Cerebellar cortex (tissue), 1 donor: ENCODE measurements at places on chromosomes 2 and 18.

DNA sequence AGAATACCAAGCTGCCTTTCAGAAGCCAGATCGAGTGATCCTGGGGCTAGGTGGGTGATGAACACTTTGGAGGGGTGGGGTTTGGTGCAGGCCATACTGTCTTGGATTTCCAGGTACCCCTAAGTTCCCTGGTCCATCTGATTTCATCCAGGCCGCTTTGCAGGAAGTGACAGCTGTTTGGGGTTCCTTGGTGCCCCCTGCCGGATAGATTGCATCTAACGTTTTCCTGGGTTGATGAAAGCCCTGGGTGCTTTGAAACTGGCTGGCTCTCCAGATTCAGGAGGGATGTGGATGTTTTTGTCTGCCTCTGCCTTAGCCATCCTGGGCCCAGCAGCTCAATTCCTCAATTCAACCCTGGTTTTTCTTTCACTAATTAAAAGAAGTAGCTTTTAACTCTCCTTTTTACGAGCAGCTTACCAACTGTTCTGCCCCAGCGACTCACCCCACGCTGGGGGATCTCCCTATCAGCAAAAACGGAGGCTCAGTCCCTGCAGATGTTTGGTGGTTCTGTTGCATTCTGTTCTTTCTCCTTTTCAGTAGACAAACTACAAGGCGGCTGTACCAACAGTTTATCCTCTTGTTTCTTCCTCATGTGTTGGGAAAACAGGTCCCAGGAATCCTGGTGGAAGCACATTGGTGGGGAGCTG lies 37.1 kb downstream of the ARHGEF4 start:
- DNase-seq: peak; percentile 68

- DNase-seq: no peak
Observed at GRCh38 chr2:171655586-171655985, 31.7 kb upstream of the DYNC1I2 start.

GRCh38 chr18:27616324-27616723 lies 431.2 kb upstream of the CHST9 start:
- no peak for DNase-seq

DNA sequence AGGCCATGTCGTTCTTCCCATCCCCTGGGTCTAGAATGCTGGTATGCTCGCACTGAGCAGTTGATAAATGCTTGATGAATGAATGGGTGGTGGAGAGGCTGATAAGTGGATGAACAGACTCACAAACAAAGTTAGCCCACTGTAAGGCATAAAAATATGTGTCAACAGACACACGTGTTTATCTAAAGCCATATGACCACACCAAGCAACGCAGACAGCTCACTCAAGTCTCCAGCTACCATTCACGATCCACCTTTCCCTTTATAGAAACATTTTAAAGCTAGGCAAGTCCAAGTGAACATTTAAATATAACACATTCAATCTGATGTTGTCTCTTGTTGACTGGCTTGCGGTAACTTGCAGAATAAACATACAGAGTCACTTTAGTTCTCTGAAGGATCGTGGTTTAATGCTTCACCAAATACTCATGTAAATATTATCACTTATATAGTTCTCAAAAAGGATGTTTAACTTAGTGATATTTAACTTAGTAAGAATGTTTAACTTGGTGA lies 105.5 kb downstream of the NOL10 start:
- no peak for DNase-seq

GRCh38 chr18:5964996-5965395 lies 69.7 kb upstream of the TMEM200C start:
- no peak for DNase-seq

DNA sequence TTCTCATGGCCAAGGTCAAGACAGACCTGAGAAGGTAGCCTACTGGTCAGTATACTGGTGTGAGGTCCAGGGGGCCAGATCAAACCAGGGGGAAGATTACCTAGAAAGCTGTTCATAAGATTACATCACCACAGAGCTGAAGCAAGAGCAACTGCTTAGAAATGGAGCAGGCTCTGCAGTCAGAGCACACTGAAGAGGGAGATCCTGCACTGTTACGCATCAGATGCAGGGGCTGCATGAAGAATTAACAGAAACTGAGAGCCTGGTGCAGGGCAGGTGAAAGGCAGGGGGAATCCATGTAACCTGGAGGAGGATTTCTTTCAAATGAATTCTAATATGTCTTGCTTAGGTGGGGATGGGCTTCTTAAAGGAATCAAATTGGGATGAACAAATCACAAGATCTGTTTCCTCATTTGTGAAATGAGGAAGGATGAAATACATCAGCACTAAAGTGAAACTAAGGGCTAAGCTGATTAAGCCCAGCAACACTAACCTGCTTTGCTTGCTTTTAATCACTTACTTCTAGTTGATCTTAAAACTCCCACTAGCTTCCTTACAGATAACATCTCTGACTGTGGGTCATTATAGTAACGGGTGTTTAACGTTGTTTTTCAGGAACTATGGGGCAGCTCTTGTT lies 74.3 kb upstream of the ADAM23 start:
- DNase-seq: no peak

DNA sequence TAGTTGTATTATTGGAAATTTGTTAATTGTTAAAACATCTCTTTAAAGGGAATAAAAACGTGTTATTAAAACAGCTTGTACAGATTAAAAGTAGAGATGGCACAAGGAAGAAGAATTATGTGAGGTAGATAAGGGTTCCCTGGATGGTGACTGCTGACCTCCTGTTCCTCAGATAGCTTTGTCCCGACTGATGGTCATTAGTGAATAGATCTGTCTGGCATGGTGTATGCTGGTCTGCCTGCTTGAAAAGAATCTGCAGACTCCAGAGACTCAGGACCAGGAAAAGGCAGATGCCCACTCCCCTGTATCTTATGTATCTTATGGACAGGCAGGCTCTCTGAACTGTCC lies 5.6 kb upstream of the FARP2 start:
- DNase-seq: no peak

GRCh38 chr2:233760043-233760442 lies at the start of gene UGT1A1:
TSS of gene UGT1A1 (plus strand) at chr2:233760270. CDS start at chr2:233760288, 18 bp downstream.
- DNase-seq: no peak

GRCh38 chr2:196399722-196400691 lies 228.6 kb upstream of the STK17B start:
- DNase-seq: peak; percentile 19

GRCh38 chr2:239596253-239596652 lies 195.4 kb upstream of the HDAC4 start:
- DNase-seq: no peak

DNA sequence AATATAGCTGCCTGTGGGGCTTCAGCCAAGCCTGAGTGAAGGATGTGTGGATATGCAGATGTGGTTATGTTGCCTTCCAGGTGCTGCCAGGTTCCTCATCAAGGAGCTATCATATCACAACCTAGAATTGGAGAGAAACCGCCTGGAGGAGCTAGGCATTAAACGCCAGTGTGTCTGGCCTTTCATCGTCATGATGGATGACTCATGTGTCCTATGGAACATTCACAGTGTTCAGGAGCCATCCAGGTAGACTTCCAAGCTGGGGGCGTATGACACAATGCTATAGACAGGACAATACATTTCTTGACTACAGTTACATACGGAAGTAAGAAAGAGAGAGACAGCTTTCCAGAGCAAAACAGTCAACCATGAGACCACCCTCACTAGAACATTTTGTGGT lies 86.8 kb downstream of the ESCO1 start:
- DNase-seq: no peak

DNA sequence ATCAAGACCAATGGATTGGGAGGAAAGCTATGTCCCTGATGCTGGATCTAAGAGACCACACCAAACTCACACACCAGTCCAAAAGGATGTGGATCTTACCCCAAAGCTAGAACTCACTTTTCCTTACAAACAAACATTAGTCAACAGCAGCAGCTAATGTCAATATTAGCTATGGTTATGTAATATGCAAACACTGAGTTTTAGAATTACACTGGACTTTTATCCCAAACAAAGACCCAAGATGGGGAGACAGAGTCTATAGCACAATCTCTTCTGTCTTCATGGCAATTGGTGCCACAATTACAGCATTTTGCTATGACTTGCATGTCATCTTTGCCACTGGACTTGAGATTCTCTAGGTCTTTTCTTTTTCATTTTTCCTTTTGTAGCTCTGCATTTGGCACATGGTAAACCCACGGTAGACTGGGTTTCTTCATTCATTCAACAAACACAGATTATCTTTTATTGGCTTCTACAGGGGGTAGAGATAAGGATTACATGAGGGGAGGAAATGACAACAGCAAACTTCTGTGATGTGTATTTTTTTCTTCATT lies 59.0 kb downstream of the SPRED2 start:
- DNase-seq: no peak

DNA sequence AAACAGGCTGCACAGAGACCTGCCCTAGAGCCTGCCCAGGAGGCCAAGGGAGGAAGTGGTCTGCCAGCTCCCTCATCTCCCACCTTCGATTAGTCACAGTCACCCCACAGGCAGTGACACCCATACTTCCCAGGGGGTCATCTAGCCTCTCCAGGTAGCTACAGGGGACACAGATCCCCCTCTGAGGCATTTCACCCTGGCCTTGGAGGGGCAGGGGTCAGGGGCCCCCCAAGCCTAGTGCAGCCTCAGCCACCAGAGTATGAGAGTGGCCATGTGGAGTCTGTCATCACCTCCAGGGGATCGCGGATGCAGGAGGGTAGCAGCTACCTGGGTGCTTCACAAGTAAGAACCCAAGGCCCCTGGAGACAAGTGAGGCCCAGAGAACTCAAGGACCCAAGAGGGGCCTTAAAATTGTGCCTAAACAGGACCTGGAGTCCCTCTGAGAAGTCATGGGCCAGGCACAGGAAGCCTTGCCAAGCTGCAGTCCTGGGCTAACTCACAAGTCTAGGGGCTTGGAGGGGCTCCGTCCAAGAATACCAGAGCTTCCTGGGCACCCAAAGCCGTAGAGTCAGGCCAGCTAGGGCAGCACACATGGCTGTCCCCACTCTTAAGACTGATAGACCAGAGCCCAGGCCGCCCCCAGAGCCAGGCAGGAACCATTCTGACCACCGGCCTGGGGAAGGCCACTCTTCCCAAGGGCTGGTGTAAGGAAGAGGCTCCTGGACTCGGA lies 354.3 kb upstream of the ID2 start:
- no peak for DNase-seq

DNA sequence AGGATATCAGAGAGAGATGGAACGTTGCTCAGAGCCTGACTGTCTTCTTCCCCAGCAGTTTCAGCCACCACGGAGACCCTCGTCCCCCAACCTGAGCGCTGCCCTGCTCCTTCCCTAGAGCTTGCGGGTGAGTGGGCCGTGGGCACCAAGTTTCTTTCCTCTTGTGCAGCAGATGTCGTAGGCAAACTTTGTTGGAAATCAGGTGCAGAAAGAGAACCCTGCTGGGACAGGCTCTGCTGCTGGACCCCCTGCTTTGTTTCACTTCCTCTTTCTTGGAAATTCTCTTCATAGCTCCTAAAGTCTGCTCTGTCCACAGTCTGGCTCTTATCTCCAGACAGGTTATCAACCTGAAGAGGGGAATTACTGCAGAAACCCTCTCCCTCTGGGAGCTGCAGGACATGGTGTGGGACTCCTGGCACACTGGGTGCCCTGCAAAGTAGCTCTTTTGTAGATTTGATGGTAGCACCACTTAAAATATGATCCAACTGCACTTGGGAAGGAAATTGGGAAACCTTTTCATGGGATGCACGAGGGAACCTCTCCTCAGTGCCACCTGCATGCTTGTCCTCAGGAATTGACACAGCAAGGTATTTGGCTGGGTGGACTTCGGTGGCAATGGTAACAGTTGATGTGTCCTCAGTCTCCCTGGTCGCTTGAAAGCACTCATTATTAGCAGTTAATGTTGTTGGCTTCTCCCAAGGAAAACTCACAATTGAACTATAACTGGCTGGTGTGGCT lies 92.2 kb downstream of the ALPK2 start:
- no peak for DNase-seq

DNA sequence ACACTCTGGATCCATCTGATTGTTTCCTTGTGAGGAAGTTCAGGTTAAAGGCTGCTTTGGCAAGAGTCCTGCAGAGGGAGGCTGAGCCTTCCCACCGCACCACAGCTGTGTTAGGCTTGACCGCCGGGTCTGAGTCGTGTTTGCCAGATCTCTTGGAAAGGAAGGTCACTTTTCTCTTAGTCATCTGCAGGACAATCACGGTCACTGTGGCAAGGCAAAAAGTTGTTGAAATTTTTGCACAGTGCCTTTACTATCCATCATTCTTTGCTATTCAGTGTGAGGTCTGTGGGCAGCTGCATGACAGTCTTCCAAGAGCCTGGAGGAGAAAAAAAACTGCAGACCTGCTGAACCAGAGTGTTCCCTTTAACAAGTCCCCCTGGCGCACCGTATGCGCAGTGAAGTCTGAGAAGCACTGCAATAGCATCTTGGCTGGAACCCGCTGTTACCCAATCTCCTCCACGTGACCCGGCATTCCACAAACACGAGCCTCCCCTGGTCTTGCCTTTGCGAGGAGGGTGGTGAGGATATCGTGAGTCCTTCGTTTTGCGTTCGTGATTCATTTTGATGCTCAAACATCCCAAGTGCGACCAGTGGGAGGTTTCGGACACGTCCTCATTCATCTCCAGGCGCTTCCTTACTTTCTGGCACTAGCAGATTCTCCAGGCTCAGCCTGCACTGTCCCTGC lies 23.0 kb downstream of the BIN1 start:
- DNase-seq: peak; percentile 82

- DNase-seq: no peak
Observed at GRCh38 chr2:20818820-20819219, 4.1 kb downstream of the LDAH start.

DNA sequence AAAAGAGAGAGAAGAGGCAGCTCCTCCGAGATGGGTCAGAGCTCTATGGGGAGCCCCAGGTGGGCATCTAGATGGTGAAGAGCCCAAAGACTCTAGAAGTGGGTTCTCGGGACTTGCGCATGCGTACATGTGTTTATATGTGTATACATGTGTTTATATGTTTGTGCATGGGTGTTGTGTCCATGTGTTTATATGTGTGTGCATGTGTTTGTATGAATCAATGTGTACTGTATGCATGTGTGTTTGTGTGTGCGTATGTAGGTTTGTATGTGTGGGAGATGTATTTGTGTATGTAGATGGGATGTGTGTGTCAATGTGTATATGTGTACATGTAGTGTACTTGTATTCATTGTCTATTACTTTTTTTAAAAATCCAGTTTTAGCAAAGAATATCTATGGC lies 25.6 kb downstream of the DNPEP start:
- no peak for DNase-seq

- DNase-seq: no peak
Observed at GRCh38 chr2:11333427-11334183, 10.8 kb downstream of the ROCK2 start.
